ENCODE measurements at places on chromosomes 11 and 22. TPM values are rescaled to one million over a fixed set of nuclear protein-coding genes. Genes with fewer than 3 reads are reported as not detected.

Gene HNRNPUL2
- polyA plus RNA-seq, result 50.4 TPM

Gene ACR
- 0.30 TPM for polyA plus RNA-seq

Gene SEC14L6
- polyA plus RNA-seq, result 0.11 TPM

Gene OR8A1
- not detected for polyA plus RNA-seq

Gene SLC43A1
- polyA plus RNA-seq, result 33.0 TPM

Gene ANO1
- polyA plus RNA-seq, result 10.4 TPM

Gene RCOR2
- polyA plus RNA-seq, result 2.0 TPM

Gene C11orf16
- polyA plus RNA-seq, result not detected

Gene CHRM4
- 0.56 TPM for polyA plus RNA-seq

DNA sequence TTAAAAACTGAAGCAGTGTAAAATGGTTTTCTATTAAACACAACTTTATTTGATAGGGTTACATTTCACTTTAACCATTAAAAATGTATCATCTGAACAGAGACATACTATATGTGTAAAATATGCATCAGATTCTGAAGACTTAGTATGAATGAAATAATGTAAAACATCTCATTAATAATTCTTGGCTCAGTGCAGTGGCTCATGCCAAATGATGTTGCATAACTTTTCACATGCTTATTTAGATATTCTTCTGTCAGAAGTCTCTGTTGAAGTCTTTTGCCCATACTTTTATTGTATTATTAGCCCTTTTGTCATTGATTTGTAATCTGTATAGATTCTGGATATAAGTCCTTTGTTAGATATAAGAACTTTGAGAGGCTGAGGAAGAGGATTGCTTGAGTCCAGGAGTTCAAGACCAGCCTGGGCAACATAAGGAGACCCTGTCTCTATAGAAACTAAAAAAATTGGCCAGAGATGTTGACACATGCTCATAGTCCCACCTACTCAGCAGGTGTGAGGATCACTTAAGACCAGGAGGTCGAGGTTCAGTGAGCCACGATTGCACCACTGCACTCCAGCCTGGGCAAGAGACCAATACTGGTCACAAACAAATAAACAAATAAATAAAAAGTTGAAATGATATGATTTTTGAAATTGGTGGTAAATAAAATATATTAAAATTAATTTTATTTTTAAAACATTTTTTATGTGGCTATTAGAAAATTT is 73.8 kb upstream of the PARVA start:
- DNase-seq, result no peak

DNA sequence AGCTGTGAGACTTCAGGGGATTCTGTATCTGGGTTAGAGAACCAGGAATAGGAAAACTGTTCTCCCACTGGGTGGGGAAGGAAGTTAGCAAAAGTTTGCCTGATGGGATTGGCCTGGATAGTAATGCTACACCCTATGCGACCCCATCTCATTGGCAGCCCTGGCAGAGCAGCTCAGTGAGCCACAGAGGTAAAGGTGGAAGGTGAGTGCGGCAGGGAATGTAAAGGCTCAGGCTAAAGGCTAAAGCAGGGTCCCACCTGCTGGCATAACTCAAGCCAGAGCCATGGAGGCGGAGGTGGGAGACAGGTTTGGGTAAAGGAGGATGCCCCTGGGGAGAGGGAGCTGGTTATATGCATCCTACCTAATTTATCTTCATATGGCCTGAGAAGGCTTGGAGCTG is 18.7 kb downstream of the SSH3 start:
- no peak for DNase-seq

DNA sequence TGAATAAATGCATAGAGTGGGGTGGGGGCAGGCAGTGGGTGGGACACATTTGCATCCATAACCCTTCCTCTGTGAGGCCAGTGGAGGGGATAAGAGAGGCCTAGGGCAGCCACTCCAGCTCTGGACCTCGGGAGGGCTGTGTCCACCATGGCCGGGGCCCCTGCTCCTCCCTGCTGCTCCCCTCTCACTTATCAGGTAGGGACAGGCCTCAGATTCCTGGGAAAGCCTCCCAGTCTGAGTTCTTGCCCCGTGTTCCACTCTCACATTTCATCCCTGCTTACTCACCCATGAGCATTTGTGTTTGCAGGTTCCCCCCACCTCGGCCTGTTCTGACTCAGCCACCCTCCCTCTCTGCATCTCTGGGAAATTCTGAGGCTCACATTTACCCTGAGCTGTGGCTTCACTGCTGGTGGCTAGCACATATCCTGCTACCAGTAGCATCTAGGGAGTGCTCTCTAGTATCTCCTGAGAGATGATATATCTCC is 128.7 kb upstream of the TOP3B start:
- DNase-seq, result no peak

GRCh38 chr11:113562981-113563461 is 87.8 kb upstream of the DRD2 start:
- DNase-seq, result no peak

DNA sequence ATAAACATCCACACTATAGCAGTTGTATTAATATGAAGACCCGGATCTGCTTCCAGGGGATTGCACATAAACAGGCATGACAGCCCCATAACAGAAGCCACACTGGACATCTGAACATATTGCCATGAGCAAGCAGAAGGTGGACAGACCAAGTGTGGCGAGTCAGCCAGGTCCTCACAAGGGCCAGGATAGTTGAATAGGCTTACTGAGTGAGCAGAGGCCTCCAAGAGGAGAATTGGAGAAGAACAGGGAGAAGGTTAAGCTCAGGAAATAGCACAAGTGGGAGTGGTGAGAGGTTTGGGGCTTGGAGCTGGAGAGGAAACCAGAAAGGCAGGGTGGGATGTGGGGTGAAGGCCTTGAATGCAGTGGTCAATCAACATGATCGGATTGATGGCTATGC is 10.8 kb downstream of the SLC35C1 start:
- no peak for DNase-seq

DNA sequence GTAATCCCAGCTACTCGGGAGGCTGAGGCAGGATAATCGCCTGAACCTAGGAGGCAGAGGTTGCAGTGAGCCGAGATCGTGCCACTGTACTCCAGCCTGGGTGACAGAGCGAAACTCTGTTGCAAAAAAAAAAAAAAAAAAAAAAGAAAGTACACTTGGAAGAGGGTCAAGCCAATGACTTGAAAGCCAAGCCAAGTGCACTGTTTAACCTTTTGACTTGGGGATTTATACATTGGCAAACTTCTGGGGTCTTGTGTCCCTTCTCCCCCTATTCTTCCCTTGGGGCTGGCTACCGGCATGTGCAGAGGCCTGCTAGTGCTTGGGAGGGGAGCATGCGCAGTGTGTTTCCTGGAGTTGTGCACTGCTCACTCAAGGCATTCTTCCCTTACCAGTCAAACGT is 14.3 kb upstream of the THRSP start:
- no peak for DNase-seq

DNA sequence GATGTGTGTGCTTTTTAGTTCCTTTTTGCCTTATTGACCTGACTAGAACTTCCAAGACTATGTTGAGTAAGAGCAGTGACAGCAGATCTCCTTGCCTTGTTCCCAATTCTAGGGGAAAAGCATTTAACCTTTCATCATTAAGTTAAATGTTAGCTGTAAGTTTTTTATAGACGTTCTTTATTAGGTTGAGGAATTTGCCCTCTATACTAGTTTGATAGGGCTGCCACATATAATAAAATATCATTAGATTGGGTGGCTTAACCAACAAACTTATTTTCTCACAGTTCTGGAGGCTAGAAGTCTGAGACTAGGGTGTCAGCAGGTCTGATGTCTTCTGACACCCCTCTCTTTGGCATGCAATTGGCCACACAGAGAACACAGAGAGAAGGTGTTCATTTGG is 32.6 kb upstream of the B3GNT6 start:
- no peak for DNase-seq

DNA sequence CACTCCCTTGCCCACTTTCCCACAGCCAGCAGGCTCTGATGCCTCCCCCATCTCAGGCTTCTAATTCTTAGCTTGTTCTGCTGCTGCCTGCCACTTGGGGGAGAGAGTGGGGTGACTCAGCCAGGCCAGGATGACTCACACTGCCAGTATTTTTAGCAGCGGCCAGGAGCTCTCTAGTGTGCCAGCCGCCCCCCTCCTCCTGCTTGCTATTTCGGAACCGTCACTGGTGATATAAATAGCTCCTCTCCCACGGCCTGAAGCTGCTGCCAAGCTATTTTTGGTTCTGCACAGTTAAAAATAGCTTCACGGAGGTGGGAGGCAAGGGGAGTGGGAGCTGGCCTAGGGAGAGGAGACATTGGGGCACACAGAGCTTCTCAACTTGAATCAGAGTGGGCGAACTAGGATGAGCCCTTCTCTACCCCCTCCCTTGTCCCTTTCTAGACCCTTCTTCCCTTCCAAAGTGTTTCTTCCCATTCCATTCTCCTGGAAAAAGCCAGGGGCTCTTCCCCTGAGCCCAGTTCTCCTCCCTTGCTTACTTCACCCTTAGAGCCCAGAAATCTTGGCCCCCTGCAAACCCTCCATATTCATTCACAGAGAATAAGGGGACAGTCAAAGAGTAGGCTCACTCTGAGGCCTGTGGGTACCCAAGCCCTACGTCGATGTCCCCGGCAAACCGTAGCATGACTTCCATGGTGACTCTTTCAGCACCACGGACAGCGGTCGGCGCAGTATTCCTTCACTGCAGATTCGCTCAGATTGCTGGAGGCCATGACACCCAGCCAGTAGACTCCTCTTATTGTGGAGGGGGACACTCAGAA is 2.5 kb upstream of the NPAS4 start:
- DNase-seq, result no peak

DNA sequence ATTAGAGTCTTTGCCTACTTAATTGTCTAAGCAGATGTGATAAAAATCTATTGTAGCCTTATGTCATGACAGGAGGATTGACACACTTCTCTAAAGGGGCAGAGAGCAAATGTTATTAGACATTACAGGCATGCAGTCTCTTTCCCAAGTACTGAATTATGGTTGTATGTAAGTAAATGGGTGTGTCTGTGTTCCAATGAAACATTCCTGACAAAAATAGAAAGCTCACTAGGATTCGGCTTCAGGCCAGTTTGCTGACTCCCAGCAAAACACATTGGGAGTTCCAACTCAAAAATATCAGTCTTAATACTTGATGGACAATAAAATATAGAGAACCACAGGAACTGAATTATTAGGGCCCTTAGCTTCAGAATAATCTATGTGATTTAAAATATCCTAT is 1480.4 kb downstream of the FAM181B start:
- DNase-seq, result no peak
